AG08396 (cell line): ENCODE measurements at places on chromosomes 13 and 19.
A peak's percentile ranks its signal among the peaks of the same experiment; 100 is the strongest.

DNA sequence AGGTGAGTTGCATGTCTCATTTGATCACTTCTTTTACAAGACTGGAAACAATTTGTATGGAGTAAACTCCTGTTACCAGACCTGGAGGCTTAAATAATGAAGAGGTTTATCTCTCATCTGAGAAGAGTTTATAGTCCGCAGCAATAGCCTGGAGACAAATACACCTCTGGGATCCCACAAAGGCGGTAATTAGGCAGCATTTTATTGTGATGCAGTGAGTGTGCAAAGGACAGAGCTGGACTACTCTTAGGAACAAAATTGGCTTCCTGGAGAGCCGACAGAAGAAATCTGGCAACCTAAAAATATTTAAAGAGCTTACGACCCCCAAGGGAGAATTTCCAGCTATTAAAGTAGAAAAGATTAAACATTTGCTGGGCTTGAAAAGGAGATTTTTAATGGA is 11.8 kb upstream of the KATNAL1 start:
- DNase-seq: no peak

GRCh38 chr13:45055902-45056648 is 64.2 kb upstream of the GTF2F2 start:
- DNase-seq: peak; percentile 35

- no peak for DNase-seq
Measured at GRCh38 chr19:18903156-18904037, 7.4 kb upstream of the CERS1 start.

DNA sequence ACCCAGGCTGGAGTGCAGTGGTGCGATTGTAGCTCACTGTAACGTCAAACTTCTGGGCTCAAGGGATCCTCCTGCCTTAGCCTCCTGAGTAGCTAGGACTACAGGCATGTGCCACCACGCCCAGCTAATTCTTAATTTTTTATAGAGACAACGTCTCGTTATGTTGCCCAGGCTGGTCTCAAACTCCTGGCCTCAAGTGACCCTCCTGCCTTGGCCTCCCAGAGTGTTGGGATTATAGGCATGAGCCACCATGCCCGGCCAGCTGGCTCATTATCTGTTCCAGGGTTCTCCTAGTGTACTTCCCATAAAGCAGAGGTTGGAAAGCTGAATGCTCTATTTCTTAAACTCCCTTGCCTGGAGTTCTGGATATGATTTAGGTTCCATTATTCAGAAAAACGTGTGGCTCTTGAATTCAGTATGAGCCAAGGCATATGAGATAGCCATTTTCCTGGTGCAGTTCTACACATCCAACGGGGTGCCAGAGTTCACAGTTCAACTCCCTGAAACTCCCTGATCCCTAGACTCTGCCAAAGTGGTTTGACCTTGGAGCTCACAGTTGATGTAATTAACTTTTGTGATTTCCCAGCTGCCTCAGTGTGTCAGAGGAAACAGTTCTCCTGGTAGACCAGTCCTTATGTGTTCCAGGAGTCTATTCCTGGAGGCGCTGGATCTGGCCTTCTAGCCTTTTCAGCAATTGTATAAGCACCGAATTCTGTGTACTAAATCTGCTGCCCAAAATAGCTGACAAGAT is 21.6 kb downstream of the GPR183 start:
- DNase-seq: no peak

DNA sequence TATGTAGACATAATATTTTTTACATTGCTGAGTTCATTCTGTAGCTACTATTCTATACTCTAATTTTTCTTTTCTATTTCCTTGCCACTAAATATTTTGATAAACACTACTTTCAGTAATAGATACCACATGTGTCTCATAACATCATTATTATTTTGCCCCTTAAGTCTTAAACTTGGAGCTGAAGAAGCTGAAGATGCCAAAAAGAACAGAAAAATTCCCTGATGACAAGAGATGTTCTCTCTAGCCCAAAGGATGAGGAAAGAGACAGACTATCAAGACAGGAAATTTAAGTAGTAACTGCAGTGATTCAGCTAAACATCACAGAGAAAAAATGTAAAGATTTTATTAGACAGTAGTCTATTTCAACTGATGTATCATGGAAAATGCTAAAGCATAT is 322.0 kb upstream of the KLHL1 start:
- no peak for DNase-seq

DNA sequence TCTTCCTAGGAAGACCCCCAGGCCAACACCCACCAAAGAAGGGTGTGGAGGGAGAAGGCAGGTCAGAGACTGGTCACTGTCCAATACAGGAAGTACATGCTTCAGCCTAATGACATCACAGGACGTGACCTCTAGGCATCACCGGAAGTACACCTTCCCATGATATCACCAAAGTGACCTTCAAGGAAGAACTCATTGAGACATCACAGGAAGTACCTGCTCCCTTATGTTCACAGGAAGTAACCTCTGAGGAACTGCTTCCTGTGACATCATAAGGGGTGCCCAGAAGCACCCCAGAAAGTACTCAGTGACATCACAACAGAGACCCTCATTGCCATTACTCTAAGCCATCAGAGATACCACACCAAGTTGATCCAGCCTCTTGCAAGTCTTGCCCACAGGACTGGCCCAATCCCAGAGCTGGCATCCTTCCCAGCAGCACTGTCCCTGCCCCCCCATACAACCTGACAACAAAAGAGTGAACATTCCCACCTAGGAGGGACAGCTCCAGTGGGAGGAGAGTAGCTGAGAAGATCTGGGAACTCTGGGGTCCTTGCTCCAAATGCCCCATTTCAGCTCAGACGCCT is 24.2 kb upstream of the NANOS2 start:
- no peak for DNase-seq

DNA sequence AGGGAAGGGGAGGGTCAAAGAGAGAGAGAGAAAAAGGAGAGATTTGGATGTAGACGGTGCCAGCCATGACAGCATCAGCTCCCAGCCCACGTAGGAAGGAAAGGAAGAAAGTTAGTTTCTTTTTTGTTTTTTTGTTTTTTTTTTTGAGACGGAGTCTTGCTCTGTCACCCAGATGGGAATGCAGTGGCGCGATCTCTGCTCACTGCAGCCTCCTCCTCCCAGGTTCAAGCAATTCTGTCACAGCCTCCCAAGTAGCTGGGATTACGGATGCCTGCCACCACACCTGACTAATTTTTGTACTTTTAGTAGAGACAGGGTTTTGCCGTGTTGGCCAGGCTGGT is 27.6 kb downstream of the ELL start:
- no peak for DNase-seq

GRCh38 chr19:495402-496111 is 729 bp upstream of the MADCAM1 start:
- DNase-seq: peak; percentile 66

GRCh38 chr19:54207676-54207982 is 7.0 kb downstream of the RPS9 start:
- no peak for DNase-seq

- DNase-seq: no peak
Measured at GRCh38 chr13:31048521-31048920, 113.2 kb downstream of the HSPH1 start.

DNA sequence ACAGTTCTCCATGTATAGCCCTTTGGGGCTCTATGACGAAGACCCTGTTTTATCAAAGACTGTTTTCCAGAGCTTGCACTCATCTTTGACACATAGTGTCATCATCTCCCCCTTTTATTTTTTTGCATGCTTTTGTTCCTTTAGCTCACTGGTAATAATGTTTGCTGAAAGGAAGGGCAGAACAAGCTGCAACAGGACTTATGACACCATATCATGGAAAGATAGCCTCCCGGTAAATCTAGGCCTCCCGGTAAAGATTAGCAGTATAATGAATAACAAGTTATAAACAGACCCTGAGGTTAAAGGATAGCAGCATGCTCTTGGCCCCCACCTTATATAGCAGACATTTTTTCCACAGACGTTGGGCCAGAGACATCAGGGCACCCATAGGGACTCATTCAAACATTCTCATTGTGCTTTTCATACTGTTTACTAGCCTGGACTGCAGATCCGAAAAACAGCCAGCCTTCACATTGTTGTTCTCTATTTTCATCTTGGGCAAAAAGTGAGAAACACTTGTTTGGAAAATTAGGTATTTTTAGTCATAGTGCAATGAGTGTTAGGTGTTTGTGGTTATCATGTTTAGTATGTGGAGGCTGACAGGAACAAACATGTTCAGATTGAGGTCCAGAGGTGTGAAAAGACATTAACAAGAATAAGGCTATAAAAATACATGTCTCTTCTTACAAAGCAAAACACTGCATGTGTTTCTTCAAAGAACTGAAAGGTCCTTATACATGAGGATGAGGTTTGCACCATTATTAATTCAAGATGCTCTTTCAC is 136.9 kb upstream of the SPRY2 start:
- no peak for DNase-seq

- no peak for DNase-seq
Measured at GRCh38 chr13:46728777-46729176, 68.2 kb downstream of the ESD start.
